ENCODE measurements at places on chromosomes 1 and 21.

DNA sequence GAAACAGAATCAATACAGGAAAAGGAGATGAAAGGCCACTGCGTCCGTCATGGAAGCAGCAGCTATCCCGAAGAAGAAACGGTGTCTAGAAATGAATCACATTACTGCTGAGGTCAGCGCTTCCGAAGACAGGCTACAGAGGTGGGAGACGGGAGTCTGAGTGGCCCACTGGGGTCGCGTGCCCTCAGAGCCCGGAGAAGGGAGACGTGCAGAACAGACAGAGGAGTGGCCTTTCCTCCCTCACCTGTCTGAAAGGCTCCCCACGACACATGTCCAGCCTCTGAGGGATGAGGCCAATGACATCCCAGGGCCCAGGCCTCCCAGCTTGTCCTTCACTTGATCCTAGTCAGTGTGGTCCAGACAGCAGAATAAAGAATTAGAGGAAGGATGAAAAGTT lies 35.9 kb downstream of the VPS26C start:
- DNase-seq, result no peak

GRCh38 chr1:233277637-233278606 lies 17.6 kb downstream of the PCNX2 start:
- DNase-seq, result no peak

GRCh38 chr1:200659269-200659668 lies 10.4 kb downstream of the DDX59 start:
- no peak for DNase-seq

GRCh38 chr1:59605184-59605583 lies 209.6 kb upstream of the HOOK1 start:
- no peak for DNase-seq

DNA sequence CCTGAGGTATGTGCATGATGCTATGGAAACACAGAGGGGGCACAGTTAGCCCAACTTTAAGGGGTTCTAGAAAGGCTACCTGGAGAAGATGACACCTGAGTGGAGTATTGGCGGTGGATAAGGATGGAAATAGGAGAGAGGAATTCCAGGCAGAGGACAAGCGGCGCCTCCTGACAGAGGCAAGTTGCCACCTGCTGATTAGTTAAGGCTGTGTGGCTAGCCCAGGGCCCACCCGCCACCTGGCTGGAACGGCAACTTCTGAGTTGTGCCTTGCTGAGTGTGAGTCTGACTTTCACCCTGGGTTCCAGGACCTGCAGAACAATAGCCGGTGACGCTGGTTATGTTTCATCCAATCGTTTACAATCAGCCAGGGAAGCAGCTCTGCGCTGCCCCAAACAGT lies 126.9 kb upstream of the LMO4 start:
- DNase-seq, result no peak

GRCh38 chr1:59128239-59128736 lies 168.6 kb upstream of the FGGY start:
- no peak for DNase-seq

DNA sequence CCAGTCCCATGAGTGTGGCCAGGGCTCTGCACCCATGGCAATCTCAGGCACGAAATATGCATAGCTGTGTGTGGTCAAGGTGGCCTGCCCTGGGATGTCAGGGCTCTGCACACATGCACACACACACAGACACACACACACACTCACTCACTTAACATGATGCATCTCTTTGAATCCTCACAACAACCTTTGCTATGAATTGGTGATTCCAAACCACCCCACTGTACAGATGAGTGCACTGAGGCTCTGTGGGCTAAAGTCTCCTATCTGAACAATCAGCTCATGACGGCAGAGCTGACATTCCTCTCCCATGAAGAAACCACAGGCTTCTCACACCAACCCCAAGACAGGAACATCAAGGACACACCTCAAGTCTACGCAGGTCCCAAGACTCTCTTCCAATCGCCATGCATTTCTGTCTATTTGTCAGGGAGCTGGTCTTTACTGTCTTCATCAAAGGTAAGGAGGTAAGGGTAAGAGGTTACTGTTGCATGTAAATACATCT lies 131.6 kb downstream of the ETS2 start:
- no peak for DNase-seq

GRCh38 chr1:68725001-68725752 lies 228.3 kb upstream of the DEPDC1 start:
- no peak for DNase-seq
